ENCODE measurements at places on chromosomes 7 and 10.

DNA sequence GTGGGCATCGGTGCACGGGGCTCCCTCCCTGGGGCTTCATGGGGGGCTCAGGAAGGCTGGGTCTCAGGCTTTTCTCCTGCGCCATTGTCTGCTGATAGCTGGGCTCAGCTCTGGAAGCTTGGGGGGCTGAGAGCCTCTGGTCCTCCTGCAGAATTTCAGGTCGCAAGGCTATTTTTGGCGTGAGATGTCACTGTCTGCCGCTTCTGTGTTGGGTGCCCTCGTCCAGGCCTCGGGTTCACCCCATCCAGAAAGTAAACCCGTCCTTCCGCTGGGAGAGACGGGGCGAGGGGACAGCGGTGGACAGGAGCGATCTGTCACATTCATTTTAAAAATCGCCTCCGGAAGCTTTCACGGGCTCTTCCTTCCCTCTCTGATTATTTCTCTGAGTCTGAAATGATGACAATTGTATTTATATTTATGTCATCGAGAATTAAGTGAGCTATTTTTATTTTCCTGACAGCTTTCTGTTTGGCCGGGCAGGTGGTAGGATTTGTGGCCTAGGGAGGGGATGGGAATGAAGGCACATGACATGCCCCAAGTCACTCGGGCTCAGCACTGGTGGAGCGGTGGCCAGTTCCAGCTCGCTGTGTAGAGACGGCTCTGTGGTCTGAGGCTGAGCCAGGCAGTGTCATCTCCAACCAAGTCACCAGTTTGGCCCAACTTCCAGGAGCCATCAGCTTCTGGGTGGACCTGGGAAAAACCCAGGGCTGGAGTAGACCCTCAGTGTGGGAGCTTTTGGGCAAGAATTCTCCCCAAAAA lies 40.7 kb upstream of the AP5Z1 start:
- DNase-seq, result no peak

DNA sequence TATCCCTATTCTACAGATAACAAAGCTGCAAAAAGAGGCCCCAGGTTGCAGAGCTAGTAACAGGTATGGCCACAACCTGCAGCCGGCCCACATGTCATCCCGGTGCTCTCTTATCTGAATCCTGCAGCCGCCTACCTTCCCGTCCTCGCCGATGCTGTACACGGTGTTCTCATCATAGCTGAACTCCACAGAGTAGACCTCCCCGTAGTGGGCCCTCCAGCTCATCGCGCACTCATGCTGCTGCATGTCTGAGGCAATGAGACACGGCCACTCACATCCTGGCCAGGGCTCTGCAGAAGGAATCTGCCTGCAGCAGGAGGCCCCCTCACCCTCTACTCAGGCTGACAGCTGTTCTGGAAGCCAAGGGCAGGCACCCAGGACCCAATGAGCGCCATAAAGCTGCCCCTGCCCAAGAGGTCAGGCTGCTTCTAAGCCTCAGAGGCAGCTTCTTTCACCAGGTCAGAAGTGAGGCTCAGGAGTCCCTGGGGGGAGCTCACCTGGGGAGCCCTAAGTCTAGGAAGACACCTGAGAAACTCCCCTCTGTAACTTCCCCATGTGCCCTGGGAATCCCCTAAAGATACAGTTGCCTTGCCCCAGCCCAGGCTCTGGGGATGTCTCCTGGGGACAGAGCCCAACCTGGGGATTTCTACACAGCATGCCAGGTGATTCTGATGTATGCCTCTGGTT lies 17.9 kb upstream of the CYREN start:
- DNase-seq, result no peak

- no peak for DNase-seq
These were observed 76.8 kb upstream of the NKX6-2 start for GRCh38 chr10:132862485-132863420.

GRCh38 chr7:47266799-47267198 lies 315.1 kb downstream of the TNS3 start:
- peak; percentile 92 for DNase-seq

DNA sequence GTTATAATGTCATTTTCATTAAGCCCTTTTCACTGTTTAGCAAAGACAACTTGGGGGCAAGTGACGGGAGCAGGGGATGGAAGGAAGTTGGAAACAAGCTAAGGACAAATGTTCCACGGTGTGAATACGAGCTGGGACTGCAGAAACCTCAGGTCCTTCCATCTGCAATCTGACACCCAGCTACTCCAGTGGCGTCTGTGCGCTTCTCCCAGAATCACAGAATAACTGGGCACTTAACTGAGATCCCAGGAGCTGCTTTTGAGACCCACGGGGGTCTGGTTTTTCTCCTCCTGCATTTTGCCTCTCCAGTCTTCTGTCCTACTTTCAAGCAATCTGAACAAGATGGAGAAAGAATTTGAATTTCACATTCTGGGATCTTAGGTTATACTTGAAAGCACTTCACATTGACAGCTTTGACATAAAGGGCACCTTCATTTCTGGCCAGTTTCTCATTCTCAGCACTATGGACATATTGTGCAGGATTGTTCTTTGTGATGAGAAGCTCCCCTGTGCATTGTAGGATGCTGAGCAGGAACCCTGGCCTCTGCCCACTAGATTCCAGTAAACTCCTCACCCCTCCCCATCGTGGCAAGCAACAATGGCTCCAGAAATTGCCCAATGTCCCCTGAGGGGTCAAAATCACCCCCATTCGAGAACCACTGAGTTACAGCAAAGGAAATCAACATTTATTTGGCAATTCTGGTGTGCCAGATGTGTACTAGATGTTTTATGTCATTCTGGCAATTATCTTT lies 194.1 kb downstream of the CACNB2 start:
- no peak for DNase-seq

DNA sequence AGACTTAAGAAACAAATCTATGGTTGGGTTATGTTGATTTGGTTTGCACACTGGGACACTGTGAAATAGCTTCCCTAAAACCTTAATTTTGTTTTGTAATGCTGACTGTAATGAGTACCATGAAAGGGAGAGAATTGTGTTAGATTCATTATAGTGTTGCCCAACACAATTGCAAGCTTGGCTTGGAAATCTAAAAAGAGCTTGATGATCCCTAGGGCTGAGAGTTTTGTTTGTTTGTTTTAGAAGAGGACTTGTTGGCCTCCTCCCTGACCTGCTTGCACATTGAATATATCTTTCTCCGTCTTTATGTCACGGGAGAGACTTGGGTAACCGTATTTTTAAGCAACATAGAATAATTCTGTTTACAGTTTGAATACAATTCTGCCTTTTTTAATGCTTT lies 410.1 kb downstream of the ARL4A start:
- no peak for DNase-seq

DNA sequence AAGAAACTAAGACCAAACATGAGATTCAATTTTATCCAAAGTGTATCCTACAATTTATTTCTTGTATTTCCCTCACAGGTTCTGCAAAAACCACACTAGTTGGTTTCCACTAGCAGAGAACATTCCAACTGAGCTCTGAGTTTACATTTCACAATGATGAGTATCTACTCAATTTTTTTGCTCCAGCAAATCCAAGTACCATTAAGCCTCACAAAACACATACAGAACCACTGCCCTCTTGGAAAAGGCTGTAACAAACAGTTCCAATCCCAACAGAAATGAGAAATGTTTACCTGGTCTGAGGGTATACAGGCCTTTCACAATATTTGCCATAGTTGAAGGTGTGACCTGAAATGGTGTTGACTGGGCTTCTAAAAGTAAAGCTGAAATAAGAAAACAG lies 59.9 kb downstream of the CACUL1 start:
- no peak for DNase-seq

GRCh38 chr7:12067156-12067831 lies 143.8 kb upstream of the TMEM106B start:
- peak; percentile 73 for DNase-seq

DNA sequence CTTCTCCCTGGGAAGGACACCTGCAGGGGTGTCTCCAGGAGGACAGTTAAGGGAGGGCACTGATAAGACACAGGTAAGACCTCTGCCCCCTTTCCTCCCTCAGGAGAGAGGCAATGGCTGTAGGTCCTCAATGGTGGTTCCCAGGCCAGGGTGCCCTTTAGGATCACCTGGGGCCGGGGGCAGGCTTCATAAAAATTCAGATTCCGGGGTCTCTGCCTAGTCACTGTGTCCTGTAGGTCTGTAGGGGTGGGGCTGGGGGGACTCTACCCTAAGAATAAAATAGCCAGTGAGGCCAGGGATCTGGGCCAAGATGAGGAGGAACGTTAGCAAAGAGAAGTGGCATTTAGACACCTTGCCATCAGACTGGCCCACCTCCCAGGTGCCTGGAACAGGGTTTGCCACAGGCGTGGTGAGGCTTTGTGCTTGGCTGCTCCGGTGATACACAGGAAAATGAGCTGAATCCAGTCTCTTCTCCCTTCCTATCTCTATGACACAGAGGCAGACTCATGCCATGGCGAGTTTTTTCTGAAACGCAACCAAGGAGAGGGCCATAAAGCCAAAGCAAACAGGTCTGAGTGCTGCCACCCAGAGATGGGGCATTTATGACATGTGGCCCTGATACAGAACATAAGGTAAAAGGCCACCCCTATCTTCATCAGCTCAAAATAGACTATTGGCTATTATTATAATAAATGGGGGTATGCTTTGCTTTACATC lies 52.6 kb downstream of the SH3PXD2A start:
- DNase-seq, result no peak

- DNase-seq, result no peak
These were observed 853.9 kb downstream of the SORCS1 start for GRCh38 chr10:106310596-106310995.

DNA sequence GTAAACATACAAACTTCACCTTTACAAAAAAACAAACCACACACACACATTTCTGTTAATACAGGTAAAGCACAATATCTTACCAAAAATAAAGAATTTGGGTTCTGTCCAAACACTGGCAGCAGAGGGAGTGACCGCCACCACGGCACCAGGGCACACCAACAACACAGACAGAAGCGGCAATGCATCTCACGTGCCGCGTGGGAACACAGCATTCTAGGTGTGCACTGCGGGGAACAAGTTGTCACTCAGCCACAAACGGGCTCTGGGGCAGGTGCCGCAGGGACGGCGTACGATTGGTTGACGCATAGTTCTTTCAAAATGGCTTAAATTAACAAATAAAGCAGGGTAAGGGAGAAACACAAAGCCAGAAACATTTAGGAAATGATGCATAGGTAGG lies 22.3 kb downstream of the PDGFA start:
- DNase-seq, result no peak

- DNase-seq, result no peak
These were observed 396.5 kb upstream of the NPVF start for GRCh38 chr7:25624833-25625232.

Measured in Caki2 (cell line).